IMR-90 (cell line): ENCODE measurements at places on chromosomes 2 and 18.

GRCh38 chr18:12628706-12629702 lies 28.9 kb downstream of the SPIRE1 start:
- DNase-seq, result peak; percentile 89

- DNase-seq, result no peak
Measured at GRCh38 chr2:70098032-70098431, 10.8 kb downstream of the PCBP1 start.

DNA sequence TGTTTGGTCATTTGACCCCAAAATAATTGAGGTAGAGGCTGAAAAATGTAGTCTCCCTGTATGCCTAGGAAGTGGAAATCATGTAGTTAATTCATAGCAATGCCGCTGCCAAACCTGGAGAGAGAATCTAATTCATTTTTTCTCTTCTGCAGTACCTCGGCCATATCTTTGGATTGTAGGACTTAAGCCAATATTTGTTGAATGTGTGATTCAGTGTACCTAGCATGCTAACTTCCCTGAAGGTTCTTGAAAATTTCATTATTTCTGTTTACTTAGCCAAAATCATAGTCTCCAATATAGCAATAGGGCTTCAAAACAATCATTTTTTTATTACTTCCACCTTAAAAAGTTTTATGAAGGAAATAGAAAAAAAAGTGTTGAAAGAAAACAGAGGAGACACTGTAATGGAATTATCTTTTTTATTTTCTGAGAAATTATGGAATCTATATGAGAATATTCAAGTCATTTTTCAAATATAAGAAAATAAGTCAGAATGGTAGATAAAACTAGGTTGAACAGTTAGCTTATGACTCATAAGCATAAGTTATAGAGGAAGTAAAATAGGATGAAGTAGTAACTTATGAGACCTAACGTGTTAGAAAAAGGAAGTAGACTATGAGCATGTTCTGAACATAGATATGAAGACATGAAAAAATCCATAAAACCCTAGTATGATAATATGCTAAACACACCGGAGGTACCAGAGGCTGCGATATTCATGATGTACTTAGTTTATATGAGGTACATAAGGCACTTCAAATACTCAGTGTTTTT lies 35.2 kb upstream of the CDH19 start:
- no peak for DNase-seq

GRCh38 chr2:150449856-150450255 lies 37.6 kb downstream of the RND3 start:
- no peak for DNase-seq

- DNase-seq, result no peak
Measured at GRCh38 chr18:24197412-24197811, 58.5 kb downstream of the CABYR start.

DNA sequence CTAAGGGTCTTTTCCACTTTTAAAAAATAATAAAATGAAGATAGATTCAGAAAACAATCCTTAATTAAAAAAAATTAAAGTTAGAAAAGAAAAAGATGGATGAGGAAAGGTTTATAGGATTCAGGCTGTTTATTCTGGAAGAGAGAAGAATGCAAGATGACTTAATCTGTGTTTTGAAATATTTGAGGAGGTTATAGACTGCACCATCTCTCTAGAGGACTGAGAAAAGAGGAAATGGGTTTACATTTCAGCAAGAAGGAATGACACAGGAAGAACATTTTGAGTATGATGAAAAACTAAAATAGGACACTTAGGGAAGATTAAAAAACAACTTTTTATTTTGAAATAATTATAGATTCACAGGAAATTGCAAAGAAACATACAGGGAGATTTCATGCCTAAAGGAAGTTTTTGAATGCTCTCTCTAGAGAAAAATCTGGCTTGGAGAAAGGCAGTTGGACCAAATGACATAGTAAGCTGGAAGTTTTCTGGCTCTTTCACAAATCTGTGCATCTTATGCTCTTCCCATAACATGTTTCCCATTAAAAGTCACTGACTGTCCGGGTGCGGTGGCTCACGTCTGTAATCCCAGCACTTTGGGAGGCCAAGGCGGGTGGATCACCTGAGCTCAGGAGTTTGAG lies 75.0 kb downstream of the CERS6 start:
- DNase-seq, result peak; percentile 50

- no peak for DNase-seq
Measured at GRCh38 chr2:108810993-108811957, 24.7 kb downstream of the CCDC138 start.

DNA sequence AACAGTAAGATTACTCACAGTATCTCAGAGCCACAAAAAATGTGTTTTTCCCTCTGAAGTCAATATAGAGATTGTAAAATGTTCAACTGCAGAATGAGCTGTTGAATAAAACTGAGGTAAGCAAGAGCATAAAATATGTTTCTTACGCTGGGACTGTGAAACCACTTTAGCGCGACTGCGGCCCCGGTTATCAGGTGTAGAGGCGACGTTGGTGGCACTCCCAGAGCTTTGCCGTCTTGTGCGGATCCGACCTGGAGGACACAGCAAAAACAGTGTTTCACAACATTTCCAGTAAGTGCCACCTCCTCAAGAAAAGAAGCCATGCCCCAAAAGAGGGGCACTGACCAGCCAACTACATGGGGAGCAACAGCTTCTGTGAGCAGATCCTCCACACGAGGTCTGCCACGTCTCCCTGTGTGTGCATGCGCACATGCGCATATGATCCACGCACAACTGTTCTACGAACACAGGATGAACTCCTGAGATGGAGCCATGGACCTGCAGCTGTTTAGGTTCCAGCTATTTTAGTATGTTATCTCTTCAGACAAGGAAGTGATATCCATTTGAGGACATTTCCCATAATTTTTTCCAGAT lies 100.7 kb upstream of the RNU4ATAC start:
- no peak for DNase-seq

GRCh38 chr2:8457092-8457481 lies 224.8 kb upstream of the ID2 start:
- no peak for DNase-seq

DNA sequence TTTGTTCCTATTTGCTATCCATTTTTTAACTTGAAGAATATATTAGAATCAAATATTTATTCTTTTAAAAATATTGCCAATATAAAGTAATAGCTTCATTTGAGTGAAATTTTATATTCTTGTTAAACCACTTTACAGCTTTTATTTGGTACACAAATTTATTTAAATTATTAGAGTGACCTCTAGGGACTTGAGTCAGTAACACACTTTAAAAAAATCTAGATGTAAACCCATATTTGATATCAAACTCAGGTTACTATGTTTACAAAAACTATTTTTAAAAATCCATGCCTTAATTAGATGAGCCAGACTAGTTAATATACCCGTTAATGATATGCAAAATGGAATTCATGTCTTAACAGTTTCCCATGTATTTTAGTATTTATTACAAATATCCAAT lies 134.6 kb downstream of the MAP4K4 start:
- no peak for DNase-seq

- DNase-seq, result peak; percentile 100
Measured at GRCh38 chr2:46097714-46098480, 199.3 kb upstream of the EPAS1 start.

DNA sequence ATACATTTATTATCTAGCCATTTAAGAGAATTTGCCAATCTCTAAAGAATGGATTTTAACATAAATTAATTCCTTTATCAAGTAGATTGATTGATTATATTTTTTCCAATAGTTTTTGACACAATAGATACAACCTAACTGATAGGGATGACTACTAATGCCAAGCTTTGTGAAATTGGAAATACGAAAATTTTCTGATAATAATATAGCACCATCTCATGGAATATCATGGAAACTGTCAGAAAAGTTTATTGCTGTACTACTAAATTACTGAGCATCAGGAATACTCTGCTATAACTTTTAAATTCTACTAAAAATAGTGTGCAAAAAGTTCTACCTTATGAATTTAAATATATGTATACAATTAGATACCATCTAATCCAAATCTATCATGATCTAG lies 101.8 kb upstream of the MAP2 start:
- DNase-seq, result no peak

GRCh38 chr2:200297989-200298388 lies 8.5 kb upstream of the SPATS2L start:
- DNase-seq, result no peak

- no peak for DNase-seq
Measured at GRCh38 chr2:236281423-236281822, 17.2 kb upstream of the ASB18 start.

GRCh38 chr2:240952496-240953246 lies 45.7 kb upstream of the SNED1 start:
- DNase-seq, result no peak

DNA sequence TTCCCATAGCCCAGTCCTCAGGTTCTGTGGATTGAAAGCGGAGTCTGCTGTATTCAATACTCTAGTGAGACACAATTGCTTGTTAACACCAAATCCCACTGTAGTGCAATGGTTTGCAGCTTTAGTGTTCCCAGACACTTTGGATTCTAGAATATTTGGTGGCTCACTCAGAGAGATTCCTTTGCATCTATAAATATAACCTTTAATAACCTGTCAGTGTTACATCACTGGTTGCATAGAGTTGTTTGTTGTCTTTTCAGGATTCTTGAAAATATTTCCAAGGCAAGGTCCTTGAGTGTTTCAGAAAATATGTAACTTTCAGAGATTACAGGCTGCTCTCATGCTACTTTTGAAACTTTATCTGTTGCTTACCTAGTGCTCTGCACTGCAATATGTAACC lies 157.5 kb downstream of the ZEB2 start:
- peak; percentile 75 for DNase-seq

DNA sequence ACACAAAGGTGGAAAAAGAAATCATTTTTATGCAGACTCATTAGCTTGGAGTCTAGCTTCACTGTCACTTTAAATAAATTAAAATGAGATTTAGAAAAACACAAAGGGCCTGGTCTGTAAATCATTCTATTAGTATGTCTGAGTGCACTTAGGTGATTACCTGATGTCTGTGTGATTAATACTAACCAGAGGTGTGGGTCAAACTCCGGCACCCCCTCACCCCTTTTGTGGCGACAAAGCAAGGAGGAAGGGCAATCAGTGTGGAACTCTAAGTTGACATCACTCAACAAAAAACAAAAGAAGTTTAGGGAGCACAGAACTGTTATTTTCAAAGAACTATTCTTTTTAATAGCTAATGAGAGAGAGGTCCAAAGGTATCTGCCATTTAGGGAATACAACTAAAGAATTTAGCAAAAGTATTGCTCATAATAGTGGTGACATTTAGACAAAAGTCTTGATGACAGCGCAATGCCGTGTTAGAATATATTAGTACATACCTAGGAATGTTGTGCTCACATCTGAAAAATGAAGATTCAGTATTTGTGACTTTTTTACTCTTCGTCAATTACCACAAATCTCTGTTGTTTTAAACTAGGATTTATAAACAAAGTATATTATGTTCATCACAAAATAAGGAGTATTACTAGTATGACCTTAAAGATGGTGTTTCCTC lies 66.3 kb downstream of the ZEB2 start:
- peak; percentile 50 for DNase-seq

DNA sequence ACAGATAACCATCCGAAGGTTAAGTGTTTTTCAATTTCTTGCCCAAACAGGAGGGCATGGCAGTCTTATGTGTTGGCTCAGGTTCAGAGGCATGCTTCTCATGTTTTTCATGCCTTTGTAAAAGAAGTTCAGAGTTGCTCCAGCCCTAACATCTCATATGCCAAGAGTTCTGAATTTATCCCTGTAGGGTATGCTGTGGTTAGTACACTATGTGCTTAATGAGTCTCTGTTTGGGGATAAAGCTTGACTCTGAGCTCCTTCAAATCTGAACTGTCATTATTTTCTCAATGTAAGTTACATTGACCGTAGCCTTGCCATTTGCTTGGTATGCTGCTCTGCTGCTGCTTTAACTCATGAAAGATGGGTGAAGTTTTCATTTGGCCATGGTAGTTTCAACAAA lies 67.9 kb upstream of the PNPT1 start:
- DNase-seq, result peak; percentile 23
